ENCODE measurements at places on chromosomes 2 and 18.

- DNase-seq, result no peak
These were observed 423.9 kb upstream of the MAP2 start for GRCh38 chr2:208999911-209000310.

- no peak for DNase-seq
These were observed 292.9 kb upstream of the MYT1L start for GRCh38 chr2:2623939-2624338.

DNA sequence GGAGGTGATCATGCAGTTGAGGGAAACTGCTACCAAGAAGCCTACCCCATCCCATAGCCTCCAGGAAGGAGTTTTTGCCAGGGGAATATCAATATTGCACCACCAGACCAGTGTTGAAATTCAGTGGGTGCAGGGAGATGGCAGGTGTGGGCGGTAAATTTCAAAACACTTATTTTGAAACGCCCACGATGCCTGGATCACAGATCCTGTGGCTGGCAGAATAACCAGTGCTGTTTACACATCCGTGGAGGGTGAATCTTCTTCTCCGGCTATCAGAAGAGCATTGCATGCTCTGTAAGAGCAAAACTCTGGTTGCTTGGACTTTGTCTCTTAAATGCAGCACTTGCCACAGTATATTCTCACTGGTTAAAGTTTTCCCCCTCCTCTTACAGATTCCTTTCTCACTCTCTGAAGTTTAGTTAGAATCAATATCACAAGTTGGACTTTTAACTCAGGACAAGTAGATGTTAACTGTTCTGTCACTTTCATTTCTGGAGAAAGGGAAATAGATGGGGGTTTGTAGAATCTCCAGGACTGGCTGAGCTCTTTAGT is 70.5 kb upstream of the ZCCHC2 start:
- DNase-seq, result peak; percentile 39

DNA sequence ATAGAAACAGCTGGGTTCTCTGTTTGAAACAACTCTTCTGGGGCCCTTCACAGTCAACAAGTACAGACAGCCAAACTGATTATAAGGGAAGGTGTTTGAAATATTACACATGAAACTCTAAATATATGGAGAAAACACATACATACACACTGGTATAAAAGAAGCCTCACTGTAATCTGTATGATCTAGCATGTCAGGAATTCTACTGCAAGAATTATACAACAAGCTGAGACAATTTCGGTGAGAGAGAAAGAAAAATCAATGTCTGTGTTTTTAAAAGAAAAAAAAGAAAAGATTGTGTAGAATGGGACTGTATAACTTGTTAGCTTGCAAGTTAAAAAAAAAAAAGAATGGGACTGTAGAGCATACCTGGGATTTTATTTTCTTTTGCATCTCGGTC is 26.3 kb downstream of the IRS1 start:
- no peak for DNase-seq

DNA sequence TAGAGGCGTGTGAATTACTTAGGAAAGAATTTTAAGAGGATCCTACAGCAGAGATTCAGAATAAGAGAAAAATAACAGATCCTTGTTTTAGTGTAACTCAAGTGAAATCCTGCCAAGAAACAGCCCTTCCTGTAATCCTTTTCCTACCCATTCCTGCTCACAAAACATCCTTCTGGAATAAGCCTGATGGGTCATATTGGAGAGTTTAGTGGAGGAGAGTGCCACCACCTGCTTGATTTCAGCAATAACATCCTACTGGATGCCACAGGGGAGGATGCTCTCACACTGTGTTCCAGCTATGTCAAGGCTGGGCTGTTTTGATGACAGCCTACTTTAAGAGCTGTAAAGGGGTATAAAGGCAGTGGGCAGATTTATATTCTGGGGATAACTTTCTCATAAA is 54.8 kb upstream of the CCDC178 start:
- no peak for DNase-seq

DNA sequence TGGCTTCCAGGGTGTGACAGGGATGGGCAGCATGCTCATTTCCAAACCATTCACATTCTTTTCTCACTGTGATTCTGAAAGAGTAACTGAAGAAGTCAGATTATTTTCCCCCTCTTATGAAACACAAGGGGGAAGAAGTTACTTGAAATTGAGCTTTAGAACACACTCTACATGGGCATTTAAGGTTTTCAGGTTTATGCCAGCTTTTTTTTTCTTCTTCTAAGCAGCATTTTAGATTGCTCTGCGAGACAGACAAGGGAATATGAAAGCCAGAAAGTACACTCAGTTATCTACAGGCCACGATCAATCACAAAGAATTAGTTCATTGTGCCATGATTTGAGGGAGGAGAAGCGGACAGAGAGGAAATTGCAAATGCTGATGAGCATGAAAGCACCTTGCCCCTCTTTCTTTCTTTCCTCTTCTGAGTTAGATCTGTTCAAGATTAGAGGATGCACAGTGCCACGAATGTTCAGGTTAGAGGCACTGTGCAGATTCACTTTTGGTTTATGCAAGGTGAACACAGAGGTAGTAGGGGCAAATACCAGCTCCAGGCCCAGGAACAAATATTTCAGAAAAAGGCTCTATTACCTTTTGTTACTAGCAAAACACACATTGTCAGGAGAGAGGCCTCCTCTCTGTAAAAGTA is 49.2 kb downstream of the CXCR4 start:
- no peak for DNase-seq

DNA sequence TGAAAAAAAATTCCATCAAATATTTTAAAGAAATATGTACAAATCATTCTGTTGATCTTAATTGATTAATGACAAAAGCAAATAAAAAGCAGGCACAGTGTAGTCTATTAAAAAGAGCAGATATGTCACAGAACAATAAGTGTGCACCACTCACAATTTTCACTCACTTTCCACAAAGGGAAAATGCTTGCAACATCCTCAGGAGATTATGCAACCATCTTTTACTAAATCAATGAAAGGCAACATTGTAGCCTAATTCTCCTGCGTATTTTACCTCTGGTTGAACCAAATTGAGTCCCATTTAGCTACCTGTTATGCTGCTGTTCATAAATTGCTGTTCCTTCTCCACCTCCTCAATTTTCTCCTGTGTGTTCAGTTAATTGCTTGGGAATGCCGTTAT is 1346.8 kb upstream of the PIK3C3 start:
- DNase-seq, result no peak

Data from hematopoietic multipotent progenitor cell treated with erythropoietin and hydrocortisone succinate and interleukin-3 and kit ligand, for 15 days (in vitro differentiated cells).